OCI-LY7 (cell line): ENCODE measurements at places on chromosomes 7 and 10. TPM values are rescaled to one million over a fixed set of nuclear protein-coding genes. Genes with fewer than 3 reads are reported as not detected.

- DNase-seq, result no peak
These were observed 75.3 kb upstream of the SAMD8 start for GRCh38 chr10:75035975-75036708.

- no peak for DNase-seq
These were observed 45.2 kb upstream of the SPOCK2 start for GRCh38 chr10:72133517-72133916.

- DNase-seq, result no peak
These were observed 69.3 kb upstream of the PDZD8 start for GRCh38 chr10:117444497-117445040.

DNA sequence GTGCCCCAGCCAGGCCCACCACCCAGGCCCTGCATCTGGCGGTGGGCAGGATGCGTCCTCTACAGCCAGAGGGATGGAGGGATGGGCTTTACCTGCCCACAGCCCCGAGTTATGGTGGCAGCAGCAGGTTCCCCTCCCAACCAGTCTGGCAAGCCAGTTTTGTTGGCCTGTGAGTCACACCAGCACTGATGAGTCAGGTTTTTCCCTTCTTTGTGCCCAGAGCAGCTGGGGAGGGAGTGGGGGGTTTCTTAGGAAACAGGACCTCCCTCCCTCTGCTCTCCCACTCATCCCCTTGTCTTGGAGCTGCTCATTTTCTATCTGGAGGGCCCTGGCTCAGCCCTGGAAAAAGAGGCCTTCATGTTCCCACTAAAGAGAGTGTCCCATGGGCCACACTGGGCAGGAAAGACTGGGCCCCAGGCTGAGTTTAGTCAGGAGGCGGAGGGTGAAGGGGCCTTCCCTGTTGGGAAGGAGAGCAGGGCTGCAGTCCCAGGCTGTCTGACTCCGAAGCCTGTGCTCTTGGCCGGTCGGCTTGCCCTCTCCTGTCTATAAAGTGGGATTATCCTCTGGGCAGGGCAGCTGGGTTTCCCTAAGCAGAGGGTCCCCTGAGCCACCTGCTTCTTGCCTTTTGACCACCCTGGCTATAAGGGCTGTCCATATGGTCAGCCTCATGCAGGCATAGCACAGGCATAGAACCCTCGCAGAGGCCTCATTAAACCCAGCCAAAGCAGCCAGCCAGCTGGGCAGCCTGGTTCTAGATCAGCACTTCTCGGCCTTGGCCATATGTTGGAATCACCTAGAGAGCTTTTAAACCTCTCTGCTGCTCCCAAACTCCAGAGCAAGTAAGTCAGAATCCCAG is 30.2 kb upstream of the ANKRD2 start:
- no peak for DNase-seq

- no peak for DNase-seq
These were observed 399.5 kb upstream of the LRGUK start for GRCh38 chr7:133727476-133728214.

- no peak for DNase-seq
These were observed 76.4 kb upstream of the LRRC17 start for GRCh38 chr7:102836191-102836919.

GRCh38 chr7:96300986-96301385 is 20.9 kb downstream of the SLC25A13 start:
- DNase-seq, result no peak

DNA sequence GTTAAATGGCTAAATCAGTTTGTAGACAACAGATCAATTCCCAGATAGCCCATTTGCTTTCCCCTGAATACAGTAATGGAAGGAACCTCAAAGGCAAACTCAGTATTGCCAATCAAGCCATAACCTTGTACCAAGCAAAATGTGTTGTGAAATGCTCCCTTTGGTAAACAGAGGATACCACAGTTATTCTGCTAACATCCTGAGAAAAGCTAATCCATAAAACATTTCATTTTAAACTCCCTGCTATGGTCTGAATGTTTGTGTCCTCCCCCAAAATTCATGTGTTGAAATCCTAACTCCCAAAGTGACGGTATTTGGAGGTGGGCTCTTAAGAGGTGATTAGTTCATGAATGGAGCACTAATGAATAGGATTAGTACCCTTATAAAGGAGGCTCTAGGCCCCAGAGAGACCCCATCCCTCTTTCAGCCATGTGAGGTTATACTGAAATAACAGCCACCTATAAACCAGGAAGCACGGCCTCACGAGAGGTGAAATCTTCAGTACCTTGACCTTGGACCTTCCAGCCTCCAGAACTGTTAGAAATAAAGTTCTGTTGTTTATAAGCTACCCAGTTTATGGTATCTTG is 89.3 kb upstream of the RNF148 start:
- no peak for DNase-seq

DNA sequence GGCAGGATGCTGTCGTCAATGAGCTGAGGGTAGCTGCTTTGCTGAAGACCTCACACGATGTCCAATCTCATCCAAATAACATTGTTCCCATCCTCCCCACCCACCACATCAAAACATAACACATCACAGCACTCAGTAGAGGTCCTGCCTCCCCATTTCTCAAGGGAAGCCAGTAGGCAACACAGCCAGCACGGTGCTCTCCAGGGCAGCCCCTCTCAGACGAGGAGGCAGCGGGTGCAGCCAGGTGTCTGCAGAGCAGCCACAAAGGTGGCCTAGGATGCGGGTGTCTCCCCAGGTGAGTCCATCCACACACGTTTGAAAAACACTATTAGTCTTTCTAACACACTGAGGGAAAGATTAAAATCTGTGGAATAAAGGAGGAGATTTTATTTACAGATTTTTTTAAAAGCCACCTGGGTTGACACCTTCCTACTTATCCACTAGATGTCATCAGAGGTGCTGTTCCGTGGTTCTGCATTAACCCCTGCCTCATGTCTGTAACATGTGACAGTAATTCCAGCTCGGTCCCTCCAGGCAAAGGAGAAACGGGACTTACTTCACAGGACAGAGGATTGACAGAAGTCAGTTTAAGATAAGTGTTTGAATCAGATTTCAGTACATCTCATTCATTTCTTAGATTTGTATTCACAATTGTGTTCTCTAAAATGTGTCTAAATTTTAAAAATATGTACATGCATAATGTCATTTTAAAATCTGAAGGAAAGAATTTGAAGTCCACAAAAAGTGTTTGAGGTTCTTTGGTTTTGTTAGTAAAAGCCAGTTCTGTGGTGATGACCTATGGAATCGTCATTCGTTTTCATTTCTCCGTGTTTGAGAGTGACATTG is 68.0 kb downstream of the LANCL2 start:
- peak; percentile 72 for DNase-seq

- DNase-seq, result no peak
These were observed 198.6 kb upstream of the LYZL2 start for GRCh38 chr10:30828164-30828563.

DNA sequence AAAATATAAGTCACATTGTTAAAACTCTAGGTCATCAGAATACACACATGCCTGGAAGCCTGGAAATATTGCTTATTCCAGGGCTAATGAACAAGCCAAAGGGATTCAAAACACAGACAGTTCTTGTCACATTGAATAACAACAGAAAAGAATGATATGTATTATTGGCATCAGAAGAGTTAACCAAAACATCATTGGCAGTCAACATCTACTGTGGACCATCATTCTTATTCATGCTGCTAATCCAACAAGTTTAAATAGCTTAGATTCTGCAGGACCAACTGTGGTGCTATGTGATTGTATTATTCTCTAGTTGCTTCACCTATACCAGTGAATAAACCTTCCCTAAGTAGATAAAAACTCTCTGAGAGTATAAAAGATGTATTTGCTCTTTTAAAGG is 198.3 kb downstream of the NEBL start:
- DNase-seq, result no peak

DNA sequence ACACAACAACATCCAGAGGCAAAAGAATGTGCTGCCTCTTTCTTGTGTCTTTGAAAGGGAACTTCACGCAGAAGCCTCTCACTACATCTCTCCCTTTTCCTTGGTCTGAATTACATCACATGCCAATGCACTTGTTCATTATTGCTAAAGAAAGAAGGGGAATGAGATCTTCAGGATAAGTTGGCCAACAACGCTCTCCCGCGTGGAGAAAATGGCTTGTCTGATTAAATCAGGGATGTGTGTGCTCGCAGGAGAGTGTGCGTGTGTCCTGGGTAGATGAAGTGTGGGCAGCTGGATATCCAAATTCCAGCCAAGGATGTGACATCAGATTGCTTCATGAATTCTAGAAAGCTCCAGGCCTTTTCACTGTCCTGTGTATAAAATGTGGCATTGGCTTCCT is 541.6 kb upstream of the FZD8 start:
- no peak for DNase-seq

GRCh38 chr10:128058750-128059134 is 67.5 kb downstream of the MKI67 start:
- no peak for DNase-seq

- DNase-seq, result peak; percentile 8
These were observed 2.4 kb downstream of the CYP51A1 start for GRCh38 chr7:92131764-92132330.

DNA sequence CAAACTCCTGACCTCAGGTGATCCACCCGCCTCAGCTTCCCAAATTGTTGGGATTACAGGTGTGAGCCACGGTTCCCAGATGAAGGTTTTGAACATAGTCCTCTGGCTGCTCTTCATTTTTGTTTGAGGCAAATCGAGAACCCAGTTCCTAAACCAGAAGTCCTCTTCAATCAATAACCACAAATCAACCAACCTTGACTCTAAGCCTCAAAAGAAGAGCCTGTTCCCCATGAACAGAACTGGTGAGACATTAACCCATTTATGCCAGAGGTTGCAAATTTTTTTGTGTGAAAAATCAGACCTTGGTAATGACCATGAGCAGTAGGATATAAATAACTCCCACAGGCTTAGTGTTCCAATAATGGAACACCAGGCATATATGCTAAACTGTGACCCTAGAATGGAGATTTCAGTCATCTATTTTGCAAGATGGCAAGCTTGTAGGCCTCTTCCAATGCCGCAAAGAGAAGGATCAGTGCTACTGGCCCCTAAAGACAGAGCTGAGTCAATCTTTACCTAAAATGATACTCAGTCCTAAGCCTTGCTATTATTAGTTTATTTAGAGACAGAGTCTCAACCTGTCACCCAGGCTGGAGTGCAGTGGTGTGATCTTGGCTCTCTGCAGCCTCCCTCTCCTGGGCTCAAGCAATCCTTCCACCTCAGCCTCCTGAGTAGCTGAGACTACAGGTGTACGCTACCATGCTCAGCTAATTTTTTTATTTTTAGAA is 15.9 kb downstream of the KPNA7 start:
- DNase-seq, result no peak

- DNase-seq, result no peak
These were observed 54.1 kb downstream of the KCNMA1 start for GRCh38 chr10:77583527-77583926.

- no peak for DNase-seq
These were observed 48.6 kb downstream of the USP6NL start for GRCh38 chr10:11562888-11563287.

GRCh38 chr7:111540199-111540815 is 22.0 kb downstream of the IMMP2L start:
- no peak for DNase-seq

- peak; percentile 20 for DNase-seq
These were observed 108.1 kb downstream of the ITGB8 start for GRCh38 chr7:20438694-20439376.

DNA sequence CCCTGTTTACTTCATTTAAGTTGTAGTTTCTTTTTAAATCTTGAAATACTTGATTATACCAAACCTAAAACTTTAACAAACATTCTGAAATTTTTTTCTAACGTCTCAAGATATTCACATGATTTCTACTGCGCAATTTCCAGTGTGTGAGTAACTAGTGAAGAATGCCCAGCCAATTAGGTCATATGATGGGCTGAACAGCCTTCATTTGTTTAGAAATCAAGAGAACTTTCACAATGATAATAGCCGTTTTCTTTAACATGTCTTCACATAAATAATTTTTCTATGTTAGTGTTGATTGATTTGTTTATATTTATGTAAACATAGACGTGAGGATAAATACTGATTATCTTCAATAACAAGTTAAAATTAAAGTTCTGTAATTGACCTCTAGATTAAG is 21.8 kb downstream of the STAM start:
- no peak for DNase-seq

Gene CRCP
- 28.3 and 28.4 TPM in 2 replicates for total RNA-seq

Gene CREB5
- 10.4 and 13.3 TPM in 2 replicates for total RNA-seq

Gene ABCC2
- total RNA-seq, result 0.59 and 1.2 TPM in 2 replicates

Gene HOXA7
- 0.42 and 1.2 TPM in 2 replicates for total RNA-seq

Gene NDUFB8
- total RNA-seq, result 209 TPM in 2 replicates

Gene SPDYE6
- total RNA-seq, result not detected in 2 replicates

Gene LEP
- not detected in 2 replicates for total RNA-seq

Gene DPP6
- not detected in 2 replicates for total RNA-seq
